Activated CD8-positive, alpha-beta memory T cell treated with anti-CD3 and anti-CD28 coated beads for 1 hour (primary cell): ENCODE measurements at places on chromosomes 2 and 18.

GRCh38 chr18:79446931-79447330 lies 51.2 kb downstream of the NFATC1 start:
- DNase-seq: no peak

DNA sequence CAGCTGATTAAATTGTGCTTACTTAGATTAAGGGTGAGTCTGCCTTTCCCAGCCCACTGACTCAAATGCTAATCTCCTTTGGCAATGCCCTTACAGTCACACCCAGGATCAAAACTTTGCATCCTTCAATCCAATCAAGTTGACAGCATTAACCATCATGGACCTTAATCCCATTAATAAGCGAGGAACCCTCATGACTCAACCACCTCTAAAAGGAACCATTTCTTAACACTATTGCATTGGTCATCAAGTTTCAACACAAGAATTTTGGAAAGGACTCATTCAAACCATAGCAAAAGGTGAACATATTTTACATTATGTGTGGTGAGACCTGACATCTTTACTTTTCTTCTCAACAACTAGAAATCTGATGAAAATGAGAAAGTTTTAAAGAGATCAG lies 187.0 kb downstream of the OSR1 start:
- no peak for DNase-seq

DNA sequence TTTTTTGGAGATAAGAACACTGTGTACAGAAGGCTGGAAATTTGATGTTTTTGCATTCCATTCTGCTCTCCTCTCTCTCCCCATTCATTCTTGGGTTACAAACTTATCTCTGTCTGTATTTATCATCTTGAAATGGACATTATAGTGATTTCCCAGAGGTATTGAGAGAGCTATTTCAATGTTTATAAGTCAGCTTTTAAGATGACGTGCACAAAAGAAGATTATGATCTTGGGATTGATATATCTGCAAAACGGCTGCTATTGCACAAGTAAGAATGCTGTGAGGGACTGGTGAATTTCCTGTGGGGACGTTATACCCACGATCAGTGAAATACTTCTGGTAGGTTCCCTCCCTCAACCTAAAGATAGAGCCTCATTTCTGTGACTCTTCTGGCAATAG lies 61.0 kb upstream of the DTNA start:
- no peak for DNase-seq

- no peak for DNase-seq
These were observed 15.4 kb upstream of the OTOS start for GRCh38 chr2:240155745-240156390.

GRCh38 chr2:152796941-152797340 lies 78.5 kb downstream of the ARL6IP6 start:
- DNase-seq: no peak

DNA sequence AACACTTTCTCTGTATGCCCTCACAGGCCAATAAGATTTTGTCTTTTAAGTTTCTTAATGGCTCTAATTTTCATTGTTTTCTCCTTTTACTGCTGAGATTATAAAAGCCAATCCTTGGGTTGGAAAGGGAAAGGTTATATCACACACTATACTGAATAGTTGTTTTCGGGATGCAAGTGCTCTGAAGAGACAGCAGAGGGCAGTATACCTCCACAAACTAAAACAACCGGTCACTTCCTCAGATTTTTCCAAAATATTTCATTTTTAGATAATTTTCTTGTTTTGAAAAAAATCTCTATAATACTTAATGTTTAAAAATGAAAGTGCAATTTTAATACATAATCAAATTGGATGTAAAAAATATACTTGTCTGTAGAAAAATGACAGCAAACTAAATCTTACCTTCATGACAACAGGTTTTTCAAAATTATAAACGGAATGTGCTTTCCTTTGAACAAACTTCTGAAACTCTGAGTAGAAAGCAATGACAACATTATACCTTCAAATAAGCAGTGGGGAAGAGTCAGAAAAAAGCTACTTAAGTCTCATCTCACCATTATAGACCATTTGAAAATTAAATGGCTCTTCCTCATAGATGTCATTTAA lies 82.7 kb downstream of the ORC4 start:
- no peak for DNase-seq

GRCh38 chr2:156215656-156216055 lies 116.9 kb downstream of the NR4A2 start:
- DNase-seq: no peak

- no peak for DNase-seq
These were observed 34.7 kb upstream of the ITSN2 start for GRCh38 chr2:24394998-24395397.

DNA sequence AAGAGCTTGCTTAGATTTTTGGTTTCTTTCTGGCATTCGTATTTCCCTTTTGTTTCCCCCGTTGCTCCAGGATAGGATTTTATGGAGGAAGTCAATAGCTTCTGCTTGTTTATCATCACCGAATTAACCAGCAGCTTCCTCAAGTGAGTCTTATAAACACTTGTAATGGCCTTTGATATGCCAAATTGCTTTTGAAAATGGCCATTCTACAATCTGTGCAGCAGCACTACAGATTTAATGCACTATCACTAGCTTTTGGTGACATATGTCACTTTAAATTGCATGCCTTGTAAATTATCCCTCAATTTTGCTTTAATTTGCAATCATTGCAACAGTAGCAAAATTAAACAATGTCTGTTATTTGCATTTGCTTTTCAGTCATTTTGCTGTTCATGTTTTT lies 774.7 kb downstream of the METTL4 start:
- no peak for DNase-seq

- DNase-seq: no peak
These were observed 199 bp downstream of the FBXO15 start for GRCh38 chr18:74147491-74147778.
